ENCODE measurements at places on chromosomes 3 and 15.

- DNase-seq: peak; percentile 9
These were observed 6.6 kb upstream of the RAB11A start for GRCh38 chr15:65862682-65863081.

- DNase-seq: no peak
These were observed 95.0 kb downstream of the VGLL4 start for GRCh38 chr3:11548721-11549131.

DNA sequence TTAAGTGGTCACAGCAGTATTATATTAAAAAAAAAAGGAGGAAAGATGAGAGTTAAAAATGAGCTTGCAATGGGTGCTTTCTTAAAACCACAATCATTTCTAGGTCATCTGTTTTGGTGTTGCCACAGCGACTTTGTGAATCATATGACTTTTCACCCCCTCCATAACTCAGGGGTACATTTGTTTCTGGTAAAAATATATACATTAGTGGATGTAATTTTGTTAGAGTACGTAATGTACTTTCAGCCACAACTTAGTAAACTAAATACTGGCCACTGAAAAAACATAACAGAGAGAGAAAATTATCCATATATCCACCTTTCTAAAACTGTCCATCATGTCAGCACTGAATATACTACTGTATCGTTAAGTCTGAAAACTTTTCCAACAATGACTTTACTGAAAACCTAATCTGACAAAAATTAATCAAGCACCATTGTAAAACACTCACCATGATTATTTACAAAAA, 3.4 kb downstream of the ANKRD28 start:
- no peak for DNase-seq

DNA sequence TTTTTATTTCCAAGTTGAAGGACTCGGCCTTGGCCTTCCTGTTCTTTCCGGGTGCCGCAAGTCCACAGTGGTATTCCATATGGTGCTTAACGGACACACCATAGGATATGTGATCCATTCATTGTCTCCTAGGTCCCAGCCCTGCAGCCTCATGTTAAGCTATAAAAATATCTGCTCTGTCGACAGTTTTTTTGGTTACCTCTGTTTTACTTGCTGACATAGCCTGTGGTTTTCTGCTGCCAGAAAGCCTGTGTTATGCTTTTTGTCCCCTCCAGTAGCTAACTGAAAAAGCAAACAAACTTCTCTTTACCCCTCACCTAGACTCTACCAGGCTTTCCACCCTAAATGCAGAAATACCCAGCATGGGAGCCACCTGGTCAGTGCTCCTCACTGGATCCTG, 5.3 kb downstream of the INAFM2 start:
- DNase-seq: no peak

DNA sequence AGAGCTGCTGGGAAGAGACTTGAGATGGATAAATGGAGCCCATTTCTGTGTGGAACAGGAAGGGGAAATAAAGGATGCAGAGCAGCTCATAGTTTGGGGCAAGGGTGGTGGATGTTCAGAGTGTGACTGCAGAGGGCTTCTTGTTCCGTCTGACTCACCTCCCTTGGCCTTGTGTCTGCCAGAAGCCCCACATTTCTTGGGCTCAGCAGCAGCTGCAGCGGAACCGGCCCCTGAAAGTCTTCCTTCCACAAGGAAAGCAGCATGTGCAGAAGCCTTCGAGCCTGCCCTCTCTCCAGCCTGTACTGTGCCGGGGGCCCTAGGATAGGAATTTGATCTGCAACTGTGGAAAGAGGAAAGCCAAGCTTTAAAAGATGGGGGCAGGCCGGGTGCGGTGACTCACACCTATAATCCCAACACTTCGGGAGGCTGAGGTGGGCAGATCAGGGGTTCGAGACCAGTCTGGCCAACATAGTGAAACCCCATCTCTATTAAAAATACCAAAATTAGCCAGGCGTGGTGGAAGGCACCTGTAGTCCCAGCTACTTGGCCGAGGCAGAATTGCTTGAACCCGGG, 11.5 kb downstream of the CDAN1 start:
- no peak for DNase-seq

DNA sequence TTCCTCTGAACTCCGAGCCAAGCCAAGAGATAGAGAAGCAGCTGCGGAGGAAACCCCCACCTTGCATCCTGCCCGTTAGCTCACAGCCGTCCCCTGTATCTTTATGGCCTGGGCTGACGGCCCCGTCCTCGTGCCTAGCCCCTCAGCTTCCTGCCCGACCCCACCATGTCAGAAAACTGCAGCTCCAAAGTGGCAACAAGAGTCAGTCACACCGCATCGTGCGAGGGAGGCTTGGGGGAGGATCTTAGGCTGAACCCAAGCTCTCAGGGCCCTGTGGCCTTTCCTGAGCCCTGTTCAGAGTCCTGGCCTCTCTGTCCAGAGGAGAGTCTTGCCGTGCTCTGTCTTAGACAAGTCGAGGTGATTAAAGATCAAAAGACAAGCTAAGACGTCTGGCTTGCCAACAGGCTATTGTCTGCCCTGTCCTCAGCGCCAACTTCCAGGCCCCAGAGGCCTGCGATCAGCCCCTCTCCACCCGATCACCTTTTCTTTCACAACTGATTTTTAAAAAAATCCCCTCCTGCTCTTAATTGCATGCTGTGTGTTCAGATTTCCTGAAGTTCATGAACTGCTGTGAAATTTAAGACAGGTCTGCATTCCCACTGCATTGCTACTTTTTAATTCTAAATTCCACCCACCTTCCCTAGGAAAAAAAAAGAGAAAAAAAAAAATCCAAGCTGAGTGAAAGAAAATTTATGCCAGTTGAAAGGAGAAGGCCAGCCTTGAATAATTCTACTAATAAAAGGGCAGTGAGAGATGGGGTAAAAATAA, 89.7 kb upstream of the WNT5A start:
- DNase-seq: no peak

GRCh38 chr3:55166576-55167555, 239.0 kb upstream of the LRTM1 start:
- DNase-seq: no peak

- no peak for DNase-seq
These were observed 43.1 kb downstream of the RBPMS2 start for GRCh38 chr15:64732156-64732860.

- DNase-seq: no peak
These were observed 43.0 kb downstream of the CDAN1 start for GRCh38 chr15:42693942-42694341.

- DNase-seq: no peak
These were observed 302.4 kb downstream of the EPHB1 start for GRCh38 chr3:135097276-135097946.

DNA sequence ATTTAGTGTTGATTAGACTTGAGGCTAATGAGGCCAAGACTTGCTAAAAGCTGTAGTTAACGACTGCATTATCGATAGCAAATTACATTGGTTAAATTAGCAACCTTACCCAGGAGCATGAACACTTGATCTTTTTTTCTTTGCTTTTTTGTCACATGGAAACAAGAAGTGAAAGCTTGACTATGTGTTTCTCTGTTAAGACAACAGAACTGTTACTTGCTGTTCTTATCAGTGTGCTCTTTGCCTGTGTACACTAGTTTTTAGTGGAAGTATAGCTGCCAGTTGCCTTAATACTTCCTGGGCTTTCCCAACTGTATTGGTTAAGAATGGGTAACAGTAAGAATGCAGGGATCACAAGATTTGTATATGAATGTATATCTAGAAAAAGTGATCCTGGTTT, 625.5 kb downstream of the NAALADL2 start:
- no peak for DNase-seq

GRCh38 chr3:178567611-178568010, 31.4 kb downstream of the KCNMB2 start:
- no peak for DNase-seq

DNA sequence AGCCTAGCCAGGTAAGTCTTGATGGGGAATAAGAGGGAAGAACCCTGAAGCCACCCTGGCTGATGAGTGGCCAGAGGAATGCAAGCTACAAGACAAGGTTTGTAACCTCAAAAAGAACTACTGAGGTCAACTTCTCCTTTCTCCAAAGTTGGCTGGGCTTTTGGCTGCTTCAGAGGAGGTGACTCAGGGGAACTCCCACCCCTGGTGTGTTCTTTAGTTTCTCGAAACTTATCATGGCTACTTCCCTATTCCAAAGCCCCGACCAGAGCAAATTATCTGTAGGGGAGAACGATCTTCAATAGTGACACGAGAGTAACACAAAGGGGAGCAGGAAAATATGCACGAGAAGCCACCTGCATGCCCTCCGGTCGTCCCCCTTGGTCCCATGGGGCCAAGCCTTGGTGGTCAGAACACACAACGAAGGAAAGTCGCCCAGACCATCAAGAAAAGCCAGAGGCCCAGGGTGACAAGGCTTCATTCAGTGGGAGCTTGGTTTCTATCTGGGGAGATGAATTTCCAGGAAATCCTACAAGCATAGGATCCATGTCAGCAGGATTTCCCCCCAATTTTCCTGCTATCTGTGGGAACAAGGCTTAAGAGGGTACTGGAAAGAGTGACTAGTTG, 6.5 kb upstream of the BCL2A1 start:
- DNase-seq: no peak

- no peak for DNase-seq
These were observed 732 bp downstream of the SAXO2 start for GRCh38 chr15:82263350-82263749.

DNA sequence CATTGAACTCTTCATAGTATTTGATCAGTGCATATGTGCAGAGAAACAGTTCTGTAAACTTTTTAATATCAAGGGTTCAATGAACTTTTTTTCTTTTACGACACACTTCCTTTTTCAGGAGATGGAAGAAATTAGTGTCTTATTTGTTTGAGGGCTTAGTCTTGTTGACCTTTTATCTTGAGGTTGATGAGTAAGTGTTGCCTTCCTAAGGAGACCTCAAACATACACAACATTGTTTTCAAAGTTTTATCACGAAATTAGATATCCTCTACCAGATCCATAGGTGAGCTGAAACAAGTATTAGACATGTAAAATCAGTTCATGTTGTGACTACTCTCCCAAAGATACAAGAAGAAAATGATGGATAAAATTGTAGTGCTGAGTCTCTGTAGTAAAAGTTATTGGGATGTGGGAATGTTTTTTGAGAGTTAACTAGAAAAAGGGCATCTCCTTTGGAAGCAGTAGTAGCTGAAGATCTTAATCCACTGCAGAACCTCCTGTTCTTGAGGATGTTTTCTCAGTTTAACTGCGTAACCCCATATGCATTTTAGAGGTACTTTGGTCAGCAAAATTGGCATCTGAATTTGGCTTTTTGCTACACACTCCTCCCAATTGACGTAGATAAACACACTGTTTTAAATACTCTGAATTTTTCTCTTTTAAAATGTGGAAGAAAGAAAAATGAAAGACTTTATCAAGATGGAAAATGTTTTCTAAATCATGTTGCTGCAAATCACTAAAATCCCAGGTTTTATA, 116.8 kb downstream of the GALK2 start:
- DNase-seq: no peak

- DNase-seq: no peak
These were observed 43.9 kb upstream of the POLG start for GRCh38 chr15:89378296-89379151.

GRCh38 chr3:173711619-173712018, 314.1 kb downstream of the NLGN1 start:
- no peak for DNase-seq

DNA sequence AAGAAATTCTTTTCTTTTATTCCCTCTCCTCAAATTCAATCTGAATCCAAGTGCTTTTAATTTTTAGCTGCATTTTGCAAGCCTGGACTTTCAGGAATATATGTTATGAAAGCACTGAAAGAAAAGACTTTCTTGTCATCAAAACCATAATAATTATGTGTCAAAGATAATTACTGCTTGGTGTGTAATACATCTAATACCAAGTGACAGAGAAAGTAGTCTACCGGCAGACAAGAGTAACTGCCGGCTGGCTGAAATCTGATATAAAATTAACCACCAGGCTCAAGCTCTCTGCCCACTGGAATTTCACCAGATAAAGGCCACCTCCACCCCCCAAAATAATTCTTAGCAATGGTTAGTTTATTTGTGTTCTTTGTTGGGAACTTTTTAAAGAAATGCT, 220.9 kb upstream of the CDIN1 start:
- DNase-seq: no peak

DNA sequence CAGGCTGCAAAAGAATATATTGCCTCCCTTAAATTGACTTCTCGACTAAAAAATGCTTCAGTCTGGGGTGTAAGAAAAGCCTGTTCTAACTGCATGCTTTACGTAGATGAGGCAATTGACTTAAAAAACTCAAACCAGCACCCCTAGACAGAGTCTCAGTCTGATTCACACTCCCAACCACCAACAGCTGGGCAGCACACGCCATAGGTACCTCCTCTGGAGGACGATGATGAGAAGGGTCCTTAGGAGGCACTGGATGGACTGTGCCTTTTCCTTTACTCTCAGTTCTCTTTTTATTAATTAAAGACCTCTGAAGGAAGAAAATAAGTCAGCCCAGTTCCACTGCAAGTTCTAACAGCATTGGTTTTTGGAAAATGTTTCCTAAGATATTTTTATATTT, 175.0 kb downstream of the PDZRN3 start:
- no peak for DNase-seq

DNA sequence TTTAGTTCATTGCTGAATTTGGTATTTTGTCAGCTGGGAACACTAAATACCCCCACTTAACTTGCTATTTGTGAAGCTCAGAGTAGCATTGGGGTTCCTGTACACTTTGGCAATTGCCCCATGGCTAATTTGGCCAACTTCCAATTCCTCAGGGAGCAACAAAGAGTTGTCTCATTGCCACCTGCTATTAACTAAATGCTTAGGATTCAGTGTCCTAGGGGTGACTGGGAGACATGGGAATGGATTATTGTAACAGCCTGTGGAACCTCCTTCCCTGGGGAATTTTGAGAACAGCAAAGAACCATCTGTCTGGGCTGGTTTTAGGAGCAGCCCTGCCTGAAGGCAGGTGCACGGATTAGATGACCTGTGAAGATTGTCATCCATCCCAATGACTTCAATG, 437.4 kb upstream of the TPRG1 start:
- no peak for DNase-seq

DNA sequence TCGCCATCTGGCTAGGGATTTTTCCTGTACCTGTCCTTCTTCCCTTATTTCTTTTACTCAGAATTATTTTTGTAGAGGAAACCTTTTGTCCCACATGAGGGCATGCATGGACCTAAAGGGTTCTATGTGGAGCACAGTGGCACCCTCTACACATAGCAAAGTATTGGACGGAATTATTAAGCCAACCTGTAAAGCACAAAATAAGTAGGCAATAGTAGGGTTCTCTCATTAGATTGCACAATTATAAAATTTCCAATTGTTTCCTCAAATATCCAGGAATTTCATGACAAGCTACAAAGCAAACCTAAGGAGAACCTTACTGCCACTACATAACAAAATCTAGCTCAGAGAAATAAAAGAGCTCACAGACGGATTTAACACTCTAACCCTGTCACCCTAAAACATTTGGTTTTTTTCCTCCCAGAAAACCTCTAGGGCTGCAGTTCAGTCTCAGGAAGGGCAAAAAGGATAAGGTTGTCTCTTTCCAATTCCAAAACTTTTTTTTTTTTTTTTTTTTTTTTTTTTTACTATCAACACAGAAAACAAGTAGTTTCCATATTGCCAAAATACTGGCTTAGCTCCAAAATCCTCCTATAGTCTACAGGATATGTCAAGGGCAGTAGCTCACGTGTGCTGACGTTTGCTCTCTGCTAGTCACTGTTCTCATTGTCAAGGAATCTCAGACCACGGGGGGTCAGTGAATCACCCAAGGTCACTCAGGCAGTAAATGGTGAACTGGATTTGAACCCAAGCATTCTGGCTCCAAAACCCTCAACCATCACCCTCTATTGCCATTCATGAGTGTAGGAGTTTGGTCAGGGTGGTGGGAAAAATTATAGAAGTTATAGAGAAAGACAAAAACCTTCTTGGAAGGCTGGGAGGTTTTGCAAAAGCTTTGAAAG, 52.3 kb downstream of the NCEH1 start:
- no peak for DNase-seq

GRCh38 chr3:59766200-59766872, 716.5 kb upstream of the CFAP20DC start:
- no peak for DNase-seq

- DNase-seq: no peak
These were observed 21.8 kb downstream of the MAP2K5 start for GRCh38 chr15:67564021-67564967.
